ENCODE measurements at places on chromosomes 2 and 18.

- no peak for DNase-seq
Observed at GRCh38 chr2:49416252-49416651, 261.9 kb upstream of the FSHR start.

- DNase-seq: no peak
Observed at GRCh38 chr18:23835506-23835905, 146.3 kb downstream of the LAMA3 start.

DNA sequence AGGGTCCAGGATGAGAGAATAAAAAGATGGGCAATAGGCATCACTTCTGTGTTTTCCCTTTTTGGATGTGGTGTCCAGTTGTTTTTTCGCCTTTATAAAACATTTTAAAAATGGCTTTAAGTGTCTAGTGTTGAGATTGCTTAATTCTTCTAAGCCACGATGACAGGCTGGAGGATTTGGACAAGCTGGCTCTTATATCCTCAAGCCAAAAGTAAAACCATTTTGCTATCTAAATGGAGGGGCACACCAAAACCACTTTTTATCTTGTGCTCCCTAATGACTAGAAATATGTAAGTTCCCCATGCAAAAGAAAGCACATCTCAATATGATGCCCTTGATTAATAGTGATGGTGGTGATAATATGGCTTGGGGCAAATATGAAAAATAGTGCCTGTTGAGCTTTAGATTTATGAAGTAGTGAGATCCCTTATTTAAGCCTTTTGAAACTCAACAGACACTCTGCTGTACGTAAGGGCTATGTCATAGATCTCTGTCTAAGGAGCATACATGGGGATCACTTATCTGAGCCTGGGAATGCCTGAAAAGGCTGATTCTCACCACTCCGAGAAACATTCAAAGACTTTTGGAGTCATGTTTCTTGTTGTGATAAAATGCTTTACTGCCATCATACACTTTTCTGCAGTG is 185.5 kb downstream of the KCNS3 start:
- no peak for DNase-seq

GRCh38 chr2:46469116-46469515 is 10.2 kb upstream of the TMEM247 start:
- no peak for DNase-seq

GRCh38 chr18:45322343-45322742 is 292.9 kb upstream of the SLC14A2 start:
- DNase-seq: no peak

DNA sequence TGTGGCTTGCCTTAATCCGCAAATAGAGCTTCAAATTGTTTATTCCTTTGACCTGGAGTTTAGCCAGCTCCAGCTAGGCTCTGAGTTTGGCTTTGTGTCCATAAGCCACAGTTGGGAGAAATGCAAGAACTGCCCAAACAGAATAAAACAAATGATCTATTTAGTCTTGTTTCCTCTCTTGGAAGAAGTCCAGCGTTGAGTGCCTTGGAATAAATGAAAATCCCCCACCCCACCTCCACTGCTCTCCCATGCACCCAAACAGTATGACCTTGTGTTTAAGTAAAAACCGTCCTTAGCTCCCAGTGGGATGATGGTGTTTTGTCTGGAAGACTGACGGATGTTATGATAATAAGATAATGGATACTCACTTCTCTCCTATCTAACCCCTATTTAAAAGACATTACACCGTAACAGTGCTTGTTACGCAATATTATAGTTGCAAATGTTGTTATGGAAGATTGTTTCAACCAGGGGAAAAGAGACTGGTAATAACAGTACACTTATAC is 3.2 kb upstream of the SERPINE2 start:
- no peak for DNase-seq

GRCh38 chr2:55097461-55098410 is 47.5 kb upstream of the RTN4 start:
- no peak for DNase-seq

DNA sequence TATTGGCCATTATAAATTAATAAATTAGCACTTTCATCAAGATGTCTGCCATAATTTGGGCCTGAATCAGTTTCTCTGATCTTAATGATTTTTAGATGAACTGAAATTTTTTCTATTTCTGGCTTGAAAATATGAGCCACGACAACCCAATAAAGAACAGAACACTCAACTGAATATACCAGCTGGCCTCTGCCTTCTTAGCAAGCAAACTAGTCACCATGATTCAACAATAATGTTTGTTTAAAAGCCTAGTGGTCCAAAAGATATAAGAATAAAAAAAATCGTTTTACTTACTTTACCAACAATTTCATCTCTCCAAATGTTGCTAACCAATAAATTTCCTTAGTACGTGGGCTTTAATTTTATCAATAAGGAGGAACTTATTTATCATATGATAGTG is 66.7 kb upstream of the TTN start:
- no peak for DNase-seq

- DNase-seq: no peak
Observed at GRCh38 chr2:239671471-239671870, 270.7 kb upstream of the HDAC4 start.

Measured in stimulated activated CD8-positive, alpha-beta memory T cell treated with anti-CD3 and anti-CD28 coated beads, Interleukin-15, amount 100 ng/mL, for 48 hours (primary cell).